CD4-positive, alpha-beta T cell treated with Interleukin-6 at 100 ng/mL for 8 hours (primary cell): ENCODE measurements at places on chromosomes 11 and 22.
A peak's percentile ranks its signal among the peaks of the same experiment; 100 is the strongest.

GRCh38 chr11:108568195-108568858 is 25.2 kb downstream of the EXPH5 start:
- DNase-seq, result no peak

DNA sequence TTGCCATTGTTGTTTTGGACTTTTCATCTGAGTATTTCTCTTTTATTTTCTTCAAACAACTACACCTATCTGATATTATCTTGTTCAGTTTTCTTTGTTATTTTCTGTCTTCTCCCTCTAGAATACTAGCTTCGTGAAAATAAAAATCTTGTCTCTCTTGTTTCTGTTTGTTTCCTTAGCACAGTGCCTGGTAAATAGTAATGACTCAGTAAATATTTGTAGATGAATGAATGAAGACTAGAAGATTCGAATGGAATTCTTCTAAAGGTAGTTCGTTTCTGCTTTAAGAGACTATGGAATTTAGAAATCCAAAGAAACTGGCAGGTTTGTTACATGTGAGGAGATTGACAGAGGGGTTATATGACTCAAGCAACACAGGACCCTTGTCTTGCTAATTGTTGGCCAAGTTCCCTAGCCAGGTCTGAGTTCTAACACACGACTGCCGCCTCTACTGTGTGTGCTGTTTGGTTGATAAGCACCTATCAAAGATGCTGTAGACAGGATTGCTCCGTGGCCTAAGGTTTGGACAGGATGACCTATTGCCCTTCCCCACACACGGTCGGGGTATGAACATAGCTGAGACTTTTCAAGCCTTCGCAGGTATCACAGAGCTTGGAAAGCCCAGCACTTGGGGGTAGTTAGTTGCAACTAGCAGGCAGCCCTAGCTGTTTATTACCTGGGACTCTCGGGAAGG is 831 bp upstream of the TMEM135 start:
- no peak for DNase-seq

- DNase-seq, result no peak
These were observed 1.1 kb upstream of the BIRC2 start for GRCh38 chr11:102345904-102346303.

DNA sequence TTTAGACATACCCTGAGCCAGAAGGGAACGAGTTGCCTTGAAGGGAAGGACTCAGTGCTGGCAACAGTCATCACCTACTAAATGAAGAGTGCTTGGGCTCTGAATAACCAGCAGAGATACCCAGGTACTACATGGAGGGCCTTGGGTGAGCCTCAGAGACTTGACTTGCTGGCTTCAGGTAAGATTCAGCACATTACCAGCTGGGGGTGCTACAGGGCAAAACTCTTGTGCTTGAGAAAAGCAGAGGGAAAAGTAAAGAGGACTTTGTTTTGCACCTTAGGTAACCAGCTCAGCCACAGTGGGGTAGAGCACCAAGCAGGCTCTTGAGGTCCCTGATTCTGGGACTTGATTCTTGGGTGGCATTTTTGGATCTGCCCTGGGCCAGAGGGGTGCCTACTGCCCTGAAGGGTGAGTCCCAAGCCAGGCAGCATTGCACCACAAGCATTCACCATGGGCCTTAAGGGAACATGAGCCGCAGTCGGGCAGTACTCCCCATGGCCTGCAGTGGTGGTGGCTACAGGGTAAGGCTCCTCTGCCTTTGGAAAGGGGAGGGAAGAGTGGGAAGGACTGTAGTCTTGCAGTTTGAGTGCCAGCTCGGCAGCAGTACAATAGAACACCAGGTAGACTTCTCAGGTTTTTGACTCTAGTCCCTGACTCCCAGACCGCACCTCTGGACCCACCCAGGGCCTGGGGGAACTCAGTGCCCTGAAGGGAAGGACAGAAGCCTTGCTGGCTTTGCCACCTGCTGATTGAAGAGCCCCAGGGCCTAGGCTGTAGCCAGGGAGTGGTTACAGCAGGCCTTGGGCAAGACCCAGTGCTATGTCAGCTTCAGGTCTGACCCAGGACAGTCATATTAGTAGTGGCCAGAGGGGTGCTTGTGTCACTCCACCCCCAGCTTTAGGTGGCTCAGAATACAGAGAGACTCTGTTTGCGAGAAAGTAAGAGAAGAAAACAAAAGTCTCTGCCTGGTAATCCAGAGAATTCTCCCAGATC is 22.7 kb upstream of the PLEKHA7 start:
- no peak for DNase-seq

DNA sequence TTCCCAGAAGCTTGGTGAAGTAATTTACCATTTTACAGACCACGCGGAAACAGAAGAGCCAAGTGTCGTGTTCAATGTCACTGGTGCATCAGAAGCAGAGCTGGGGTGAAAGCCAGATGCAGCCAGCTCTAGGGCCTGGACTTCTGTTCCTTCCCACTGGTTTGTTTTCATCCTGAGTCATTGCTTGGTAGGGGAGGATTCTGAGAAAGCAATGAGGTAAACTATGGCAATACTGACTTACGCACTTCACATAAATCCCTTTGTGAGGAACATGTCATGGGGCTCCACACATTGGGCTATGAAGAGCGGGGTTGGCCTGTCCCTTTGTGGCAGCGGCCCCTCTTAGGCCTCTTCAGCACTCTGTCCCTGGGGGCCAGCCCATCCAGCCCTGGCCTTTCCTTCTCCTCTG is 52.4 kb upstream of the RBFOX2 start:
- DNase-seq, result no peak

- no peak for DNase-seq
These were observed 12.2 kb downstream of the TEAD1 start for GRCh38 chr11:12686246-12687060.

GRCh38 chr11:67285541-67286498 is 3.3 kb upstream of the ANKRD13D start:
- DNase-seq, result no peak

- no peak for DNase-seq
These were observed 9.8 kb upstream of the DDX10 start for GRCh38 chr11:108654994-108655631.

GRCh38 chr11:114977651-114978050 is 299.3 kb downstream of the NXPE2 start:
- DNase-seq, result no peak

GRCh38 chr11:95768521-95768920 is 21.1 kb downstream of the FAM76B start:
- DNase-seq, result no peak

DNA sequence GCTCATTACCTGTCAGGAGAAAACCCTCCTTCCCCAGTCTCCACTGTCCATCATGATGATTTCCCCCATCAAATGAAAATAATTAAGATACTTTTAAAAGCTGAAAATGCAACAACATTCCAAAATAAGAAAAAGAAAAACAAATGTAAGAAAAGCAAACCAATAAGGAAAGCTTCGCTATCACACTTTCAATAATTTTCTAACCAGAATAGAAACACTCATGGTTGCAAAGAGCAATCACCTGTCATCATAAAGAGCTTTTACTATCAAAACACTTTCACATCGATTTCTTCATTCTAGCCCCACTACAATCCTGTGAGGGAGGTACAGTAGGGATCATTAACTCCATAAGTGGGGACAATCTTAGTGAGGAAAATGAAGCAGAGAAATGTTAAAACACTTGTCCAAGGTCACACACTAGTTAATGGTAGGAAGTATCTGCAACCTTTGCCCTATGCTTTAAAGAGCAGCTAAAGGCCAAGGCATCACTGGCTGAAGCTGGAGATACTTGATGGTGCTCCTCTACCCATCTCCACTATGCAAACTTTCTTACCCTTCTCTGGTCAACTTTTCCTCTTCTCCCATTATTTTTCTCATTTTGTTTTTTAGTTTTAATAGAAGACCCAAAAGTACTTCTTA is 2.6 kb downstream of the RBM4B start:
- DNase-seq, result no peak

DNA sequence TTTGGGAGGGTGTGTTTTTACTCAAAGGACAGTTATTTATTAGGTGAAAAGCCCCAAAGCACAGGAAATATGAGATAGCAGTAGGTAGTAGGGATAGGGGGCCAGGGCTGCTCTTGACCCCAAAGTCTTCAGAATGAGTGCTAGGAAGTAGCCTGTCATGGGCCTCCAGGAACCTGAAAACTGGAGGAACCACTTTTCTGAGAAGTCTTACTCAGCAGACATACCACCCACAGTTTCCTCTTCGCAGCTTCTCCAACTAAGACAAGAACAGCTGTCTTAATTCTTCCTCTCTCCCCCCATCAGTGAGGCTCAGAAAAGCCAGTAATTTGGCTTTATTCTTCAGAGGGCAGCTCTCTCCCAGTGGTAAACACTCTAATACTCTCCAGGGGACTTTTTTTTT is 84.0 kb upstream of the CTSC start:
- peak; percentile 20 for DNase-seq

DNA sequence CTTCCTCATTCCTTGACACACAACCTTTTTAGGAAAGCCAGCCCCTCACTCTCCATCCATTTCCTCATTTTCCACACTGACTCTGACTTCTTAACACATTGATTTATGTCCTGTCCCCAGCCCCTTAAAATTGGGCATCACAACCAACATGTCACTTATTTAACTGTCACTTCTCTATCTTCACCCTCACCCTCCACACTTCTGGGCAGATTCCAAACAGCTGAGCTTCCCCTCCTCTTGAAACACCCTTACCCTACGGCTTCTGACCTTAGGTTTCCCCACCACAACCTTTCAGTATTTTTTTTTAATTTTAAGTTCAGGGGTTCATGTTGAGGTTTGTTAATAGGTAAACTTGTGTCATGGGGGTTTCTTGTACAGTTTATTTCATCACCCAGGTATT is 696.3 kb downstream of the DLG2 start:
- DNase-seq, result no peak

DNA sequence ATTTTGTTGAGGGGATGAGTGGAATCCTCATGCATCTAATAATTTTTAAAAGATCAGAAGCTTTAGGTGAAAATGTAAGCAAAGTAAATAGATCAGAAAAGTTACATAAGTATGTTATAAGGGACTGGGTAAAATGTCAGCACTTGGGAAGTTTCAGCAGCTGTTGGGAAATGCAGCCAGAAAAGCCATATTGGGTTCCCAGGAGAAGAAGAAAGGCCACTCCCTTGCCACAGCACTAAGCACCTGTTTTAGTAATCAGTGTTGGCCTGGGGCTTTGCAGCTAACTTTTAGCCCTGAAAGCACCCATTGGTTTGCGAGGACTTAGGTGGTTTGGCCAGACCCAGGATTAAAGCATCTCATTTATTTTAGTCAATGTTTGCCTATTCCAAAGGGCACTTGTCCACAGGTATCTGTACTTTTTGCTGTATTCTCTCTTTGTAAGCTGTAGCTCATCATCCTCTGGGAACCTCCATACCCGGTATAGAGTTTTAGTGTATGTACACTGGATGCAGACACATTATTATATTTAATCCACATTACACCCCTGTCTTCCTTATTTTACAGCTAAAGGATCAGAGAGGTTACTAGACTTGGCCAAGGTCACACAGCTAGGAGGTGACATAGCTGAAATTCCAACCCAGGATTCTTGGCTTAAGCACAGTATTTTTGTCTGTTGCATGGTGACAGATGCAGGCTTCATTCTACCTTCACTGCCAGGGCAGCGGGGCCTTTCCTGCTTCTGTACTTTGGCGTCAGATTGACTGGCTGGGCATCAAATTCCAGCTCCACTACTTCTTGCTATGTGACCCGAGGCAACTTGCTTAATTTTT is 127.7 kb upstream of the SESN3 start:
- DNase-seq, result no peak
